Panc1 (cell line): ENCODE measurements at places on chromosomes 7 and 10.
A peak's percentile ranks its signal among the peaks of the same experiment; 100 is the strongest.

- DNase-seq, result no peak
Observed at GRCh38 chr10:12420530-12421120, 71.3 kb downstream of the CAMK1D start.

- DNase-seq, result no peak
Observed at GRCh38 chr7:25790963-25791362, 361.0 kb upstream of the NFE2L3 start.

DNA sequence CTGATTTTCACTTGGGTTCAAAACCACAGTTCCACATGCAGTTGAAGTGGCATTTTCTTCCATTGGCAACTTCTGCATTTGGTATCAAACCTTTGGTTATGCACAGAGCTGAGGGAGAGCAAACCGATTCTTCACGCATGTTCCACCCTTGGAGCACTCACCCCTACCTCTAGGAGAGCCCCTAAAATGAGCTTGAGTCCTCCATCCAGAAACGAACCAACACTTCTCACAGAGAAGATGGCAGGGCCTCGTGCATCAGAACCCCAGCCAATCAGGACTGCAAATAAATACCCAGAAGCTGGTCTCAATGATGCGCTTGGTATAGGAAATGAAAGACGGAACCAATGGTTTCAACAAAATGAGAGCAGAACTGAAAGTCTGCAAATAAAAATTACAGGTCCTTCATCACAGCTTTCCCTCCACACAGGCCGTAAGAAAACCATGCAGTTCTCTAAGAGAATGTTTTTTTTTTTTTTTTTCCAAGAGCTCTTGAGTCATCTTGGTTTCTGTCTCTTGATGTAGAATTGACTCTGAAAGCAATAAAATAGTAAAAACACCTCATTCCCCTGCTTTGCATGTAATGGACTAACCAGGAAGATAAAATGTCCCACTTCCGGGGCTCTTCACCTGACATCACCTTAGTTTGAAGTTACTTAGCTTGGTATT is 23.9 kb downstream of the KLF6 start:
- no peak for DNase-seq

DNA sequence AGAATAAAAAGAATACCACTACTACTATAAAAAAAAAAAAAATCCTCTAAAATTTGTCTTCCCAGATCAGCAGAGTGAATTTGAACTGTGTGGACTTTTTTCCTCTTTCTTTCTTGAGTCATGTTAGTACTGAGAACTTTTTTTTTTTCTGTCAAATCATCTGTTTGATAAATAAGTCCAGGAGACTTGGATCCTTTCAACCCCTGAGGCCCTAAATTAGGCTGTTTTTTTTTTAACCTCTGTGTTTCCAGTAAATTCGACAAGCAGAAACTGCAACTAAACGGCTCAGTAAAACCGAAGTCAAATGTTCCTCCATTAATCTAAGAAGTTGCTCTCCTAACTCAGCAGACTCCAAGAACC is 2.7 kb downstream of the MAP3K8 start:
- DNase-seq, result no peak

- no peak for DNase-seq
Observed at GRCh38 chr7:125681508-125681907, 751.9 kb upstream of the POT1 start.

DNA sequence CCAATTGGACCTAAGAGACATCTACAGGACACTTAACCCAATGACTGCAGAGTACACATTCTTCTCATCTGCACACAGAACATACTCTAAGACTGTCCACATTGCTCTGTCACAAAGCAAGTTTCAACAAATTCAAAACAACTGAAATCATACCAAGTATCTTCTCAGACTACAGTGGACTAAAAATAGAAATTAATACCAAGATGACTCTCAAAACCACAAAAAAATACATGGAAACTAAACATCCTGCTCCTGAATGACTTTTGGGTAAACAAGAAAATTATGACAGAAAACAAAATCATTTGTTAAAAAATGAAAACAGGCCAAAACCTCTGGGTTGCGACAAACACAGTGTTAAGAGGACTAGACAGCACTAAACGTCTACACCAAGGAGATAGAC is 24.5 kb downstream of the SNX13 start:
- DNase-seq, result no peak

GRCh38 chr10:45001381-45002148 is 842 bp downstream of the ZNF22 start:
- DNase-seq, result peak; percentile 62
